Stimulated activated naive B cell treated with anti-CD40 and anti-IgM and Interleukin-4, amounts not matched to agents 10 μg/mL and 1 μg/mL and 100 μg/mL, for 72 hours (primary cell): ENCODE measurements at places on chromosomes 3 and 15.
A peak's percentile ranks its signal among the peaks of the same experiment; 100 is the strongest.

- H3K27ac ChIP-seq, result no peak overlapping the region
- no peak overlapping the region for H3K4me3 ChIP-seq
- DNase-seq, result no peak
- H3K27me3 ChIP-seq, result no peaks in the 10 kb centered on the region
Measured at GRCh38 chr3:135456108-135456790, 509.3 kb upstream of the PPP2R3A start.

- H3K27ac ChIP-seq, result no peak overlapping the region
- H3K4me3 ChIP-seq, result no peak overlapping the region
- H3K36me3 ChIP-seq, result no peaks in the 10 kb centered on the region
- DNase-seq, result no peak
Measured at GRCh38 chr3:17850448-17850847, 108.0 kb upstream of the TBC1D5 start.

- no peak overlapping the region for H3K4me3 ChIP-seq
- H3K4me1 ChIP-seq, result no peaks in the 10 kb centered on the region
- H3K36me3 ChIP-seq, result no peaks in the 10 kb centered on the region
- no peak overlapping the region for H3K27ac ChIP-seq
- no peaks in the 10 kb centered on the region for H3K27me3 ChIP-seq
Measured at GRCh38 chr15:96695426-96695825, 364.9 kb downstream of the NR2F2 start.

DNA sequence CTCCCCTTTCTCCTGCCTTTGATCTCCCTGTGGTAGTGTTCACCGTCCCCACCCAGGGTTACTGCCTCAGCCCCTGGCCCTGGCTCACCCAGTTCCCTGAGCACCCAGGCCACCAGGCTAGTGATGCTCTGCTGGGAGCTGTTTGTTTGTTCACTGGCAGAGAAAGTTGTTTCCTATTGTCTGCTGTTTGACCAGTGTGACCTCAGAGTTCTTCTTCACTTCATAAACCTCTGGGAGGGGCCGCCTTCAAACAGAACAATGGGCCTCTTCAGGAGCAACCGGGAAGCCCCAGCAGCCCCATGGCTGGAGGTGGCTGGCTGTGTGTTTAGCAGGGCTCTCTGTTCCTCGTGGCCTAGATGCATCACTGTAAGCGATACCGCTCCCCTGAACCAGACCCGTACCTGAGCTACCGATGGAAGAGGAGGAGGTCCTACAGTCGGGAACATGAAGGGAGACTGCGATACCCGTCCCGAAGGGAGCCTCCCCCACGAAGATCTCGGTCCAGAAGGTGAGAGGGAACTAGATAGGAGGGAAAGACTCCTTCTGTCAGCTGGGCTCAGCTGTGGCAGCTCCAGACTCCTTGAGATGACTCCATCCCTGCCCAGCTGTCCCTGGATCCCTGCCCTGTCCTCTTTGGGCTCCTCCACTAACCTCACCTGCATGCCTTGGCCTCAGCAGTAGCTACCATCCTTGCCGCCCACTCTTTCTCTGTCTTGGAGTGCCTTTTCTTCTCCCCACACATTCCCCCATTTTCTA is 3.4 kb downstream of the CLK3 start:
- no peak overlapping the region for H3K4me3 ChIP-seq
- H3K27me3 ChIP-seq, result no peaks in the 10 kb centered on the region
- H3K27ac ChIP-seq, result peak overlapping the region; percentile 2
- peaks cover 62% of the 10 kb centered on the region for H3K4me1 ChIP-seq

DNA sequence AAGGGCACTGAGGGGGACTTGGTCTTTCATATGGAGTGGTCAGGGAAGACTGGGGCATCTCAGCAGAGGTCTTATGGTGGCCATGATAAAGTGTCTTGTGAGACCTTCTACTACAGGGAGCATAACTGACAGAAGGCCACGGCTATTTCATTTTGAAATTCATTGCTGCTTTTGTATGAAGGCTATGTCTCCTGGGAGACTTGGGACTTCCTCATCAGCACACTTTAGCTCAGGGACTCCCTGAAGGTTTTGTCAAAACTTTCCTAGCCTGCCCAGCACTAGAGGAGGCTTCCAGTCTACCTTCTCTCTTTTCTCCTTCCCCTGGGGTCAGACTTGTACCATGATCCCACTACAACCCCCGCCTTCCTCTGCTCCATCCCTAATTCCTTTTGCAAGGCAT is 77.2 kb upstream of the RASGRF1 start:
- peaks cover 14% of the 10 kb centered on the region for H3K4me1 ChIP-seq
- no peak overlapping the region for H3K4me3 ChIP-seq
- H3K27ac ChIP-seq, result no peak overlapping the region
- H3K36me3 ChIP-seq, result no peaks in the 10 kb centered on the region

- no peaks in the 10 kb centered on the region for H3K4me1 ChIP-seq
- no peak overlapping the region for H3K4me3 ChIP-seq
- no peaks in the 10 kb centered on the region for H3K27me3 ChIP-seq
- DNase-seq, result no peak
Measured at GRCh38 chr3:113844622-113845222, 6.1 kb downstream of the GRAMD1C start.

DNA sequence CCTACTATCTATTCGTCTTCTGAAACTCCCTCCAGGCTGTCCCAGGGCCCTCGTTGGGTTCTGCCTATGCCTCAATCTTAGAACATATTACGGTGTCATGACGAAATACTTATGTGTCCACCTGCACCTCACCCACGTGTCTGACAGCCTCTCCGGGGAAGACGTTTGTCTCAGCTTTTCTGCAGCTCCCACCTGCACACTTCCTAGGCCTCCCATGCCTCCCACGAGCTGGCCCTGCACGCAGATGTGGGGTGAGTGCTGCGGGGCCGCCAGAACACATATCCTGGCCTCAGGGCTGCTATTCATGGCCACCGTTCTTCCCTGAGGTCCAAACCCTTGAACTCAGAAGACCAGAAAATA is 7.1 kb upstream of the MUSTN1 start:
- peaks cover 16% of the 10 kb centered on the region for H3K4me1 ChIP-seq
- no peak overlapping the region for H3K4me3 ChIP-seq
- H3K27me3 ChIP-seq, result no peaks in the 10 kb centered on the region
- no peak overlapping the region for H3K27ac ChIP-seq
- peaks cover 50% of the 10 kb centered on the region for H3K36me3 ChIP-seq

- no peaks in the 10 kb centered on the region for H3K4me1 ChIP-seq
- no peak for DNase-seq
- no peaks in the 10 kb centered on the region for H3K36me3 ChIP-seq
Measured at GRCh38 chr15:87660251-87661129, 596.0 kb downstream of the NTRK3 start.

DNA sequence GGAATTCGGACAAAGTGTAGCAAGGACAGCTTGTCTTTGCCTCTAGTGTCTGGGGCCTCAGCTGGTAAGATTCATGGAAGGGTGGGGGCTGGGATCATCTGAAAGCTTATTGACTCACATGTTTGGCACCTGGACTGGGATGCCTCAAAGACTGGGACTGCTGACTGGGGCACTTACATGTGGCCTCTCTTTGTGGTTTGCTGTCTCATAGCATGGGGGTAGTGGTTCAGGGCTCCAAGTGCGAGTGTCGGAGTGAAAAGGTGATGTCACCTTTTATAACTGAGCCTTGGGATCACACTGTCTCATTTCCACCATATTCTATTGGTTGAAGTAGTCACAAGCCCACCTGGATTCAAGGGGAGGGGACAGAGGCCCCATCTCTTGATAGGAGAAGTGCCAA is 6.8 kb downstream of the MFSD1 start:
- H3K36me3 ChIP-seq, result peaks cover 42% of the 10 kb centered on the region
- DNase-seq, result no peak
- no peak overlapping the region for H3K4me3 ChIP-seq
- H3K4me1 ChIP-seq, result peaks cover 18% of the 10 kb centered on the region
- no peak overlapping the region for H3K27ac ChIP-seq
- H3K27me3 ChIP-seq, result no peaks in the 10 kb centered on the region

- no peaks in the 10 kb centered on the region for H3K36me3 ChIP-seq
- DNase-seq, result peak; percentile 47
- peak overlapping the region; percentile 85 for H3K4me3 ChIP-seq
- H3K4me1 ChIP-seq, result peaks cover 33% of the 10 kb centered on the region
- peaks cover 27% of the 10 kb centered on the region for H3K27me3 ChIP-seq
Measured at GRCh38 chr15:88894348-88894818, 961 bp downstream of the HAPLN3 start.

GRCh38 chr3:192223815-192224214 is 503.5 kb downstream of the FGF12 start:
- no peak overlapping the region for H3K27ac ChIP-seq
- no peaks in the 10 kb centered on the region for H3K4me1 ChIP-seq
- H3K36me3 ChIP-seq, result no peaks in the 10 kb centered on the region
- no peak overlapping the region for H3K4me3 ChIP-seq

DNA sequence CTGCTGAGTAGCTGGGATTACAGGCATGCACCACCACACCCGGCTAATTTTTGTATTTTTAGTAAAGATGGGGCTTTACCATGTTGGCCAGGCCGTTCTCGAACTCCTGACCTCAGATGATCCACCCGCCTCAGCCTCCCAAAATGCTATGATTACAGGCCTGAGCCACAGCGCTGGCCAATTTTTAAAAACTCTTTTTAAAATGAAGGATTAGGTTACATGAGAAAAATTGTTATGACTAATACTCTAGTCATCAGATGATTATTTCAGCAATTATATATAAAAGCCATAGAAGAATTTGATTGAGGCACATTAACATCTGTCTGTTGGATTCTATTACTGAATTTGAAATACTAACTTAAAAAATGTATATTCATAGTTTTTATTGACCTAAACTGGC is 134.1 kb upstream of the MNS1 start:
- peaks cover 5% of the 10 kb centered on the region for H3K36me3 ChIP-seq
- H3K27me3 ChIP-seq, result peaks cover 4% of the 10 kb centered on the region
- H3K27ac ChIP-seq, result no peak overlapping the region

GRCh38 chr3:11803977-11804892 is 42.5 kb downstream of the TAMM41 start:
- H3K36me3 ChIP-seq, result peaks cover 72% of the 10 kb centered on the region
- H3K4me3 ChIP-seq, result no peak overlapping the region
- DNase-seq, result peak; percentile 11
- no peak overlapping the region for H3K27ac ChIP-seq
- no peaks in the 10 kb centered on the region for H3K27me3 ChIP-seq
- H3K4me1 ChIP-seq, result no peaks in the 10 kb centered on the region

DNA sequence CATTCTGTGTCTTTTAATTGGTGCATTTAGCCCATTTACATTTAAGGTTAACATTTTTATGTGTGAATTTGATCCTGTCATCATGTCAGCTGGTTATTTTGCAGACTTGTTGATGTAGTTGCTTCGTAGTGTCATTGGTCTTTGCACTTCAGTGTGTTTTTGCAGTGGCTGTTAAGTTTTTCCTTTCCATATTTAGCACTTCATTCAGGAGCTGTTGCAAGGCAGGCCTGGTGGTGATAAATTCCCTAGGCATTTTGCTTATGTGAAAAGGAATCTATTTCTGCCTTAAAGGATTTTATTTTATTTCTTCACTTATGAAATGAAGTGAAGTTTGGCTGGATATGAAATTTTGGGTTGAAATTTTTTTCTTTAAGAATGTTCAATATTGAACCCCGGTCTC is 70.2 kb upstream of the CD96 start:
- no peak overlapping the region for H3K4me3 ChIP-seq
- H3K36me3 ChIP-seq, result no peaks in the 10 kb centered on the region
- DNase-seq, result no peak
- peaks cover 22% of the 10 kb centered on the region for H3K27me3 ChIP-seq

DNA sequence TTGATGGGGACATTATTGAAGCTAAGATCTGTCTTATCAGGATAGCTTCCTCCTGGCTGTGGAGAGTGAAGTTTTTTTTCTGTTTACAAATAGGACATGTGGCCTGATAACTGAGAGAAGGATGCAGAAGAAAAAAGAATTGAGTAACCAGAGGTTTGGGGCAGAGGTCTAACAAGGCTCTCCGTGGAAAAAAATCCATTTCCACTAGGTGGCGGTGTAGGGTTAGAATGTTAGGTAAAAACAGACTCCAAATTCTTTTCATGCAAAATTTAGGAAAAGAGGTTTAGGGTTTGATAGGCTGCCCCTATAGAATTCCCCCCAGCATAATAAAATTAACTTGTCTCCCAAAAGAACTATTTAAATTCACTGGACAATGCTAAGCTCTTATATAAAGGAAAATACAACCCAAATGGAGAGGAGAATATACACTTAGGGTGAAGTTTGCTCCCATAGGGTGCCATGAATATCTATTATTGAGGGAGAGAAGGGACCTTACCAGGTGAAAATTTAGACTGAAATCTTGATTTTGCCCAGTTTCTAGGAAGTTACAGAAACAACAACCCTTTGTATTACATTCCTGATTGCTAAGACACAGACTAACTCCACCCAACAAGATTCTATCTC is 1560.4 kb downstream of the OTOL1 start:
- no peak overlapping the region for H3K4me3 ChIP-seq
- no peaks in the 10 kb centered on the region for H3K36me3 ChIP-seq
- H3K27me3 ChIP-seq, result no peaks in the 10 kb centered on the region
- no peaks in the 10 kb centered on the region for H3K4me1 ChIP-seq
- DNase-seq, result no peak
- no peak overlapping the region for H3K27ac ChIP-seq

DNA sequence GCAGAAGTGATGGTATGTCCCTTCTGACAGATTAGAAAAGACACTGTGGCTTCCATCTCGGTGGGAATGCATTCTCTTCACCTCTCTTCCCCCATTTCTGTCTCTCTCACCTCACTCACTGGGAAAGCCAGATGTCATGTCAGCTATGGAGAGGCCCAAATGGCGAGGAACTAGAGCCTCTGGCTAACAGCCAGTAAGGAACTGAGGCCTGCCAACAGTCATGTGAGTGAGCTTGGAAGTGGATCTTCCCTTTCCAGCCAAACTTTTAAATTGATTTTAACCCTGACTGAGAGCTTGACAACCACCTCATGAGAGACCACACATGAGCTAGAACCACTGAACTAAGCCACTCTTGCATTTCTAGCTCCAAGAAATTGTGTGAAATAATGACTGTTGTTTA is 35.2 kb upstream of the CDAN1 start:
- no peak overlapping the region for H3K4me3 ChIP-seq
- peaks cover 34% of the 10 kb centered on the region for H3K36me3 ChIP-seq
- no peaks in the 10 kb centered on the region for H3K27me3 ChIP-seq
- H3K27ac ChIP-seq, result no peak overlapping the region
- DNase-seq, result no peak
- H3K4me1 ChIP-seq, result peaks cover 3% of the 10 kb centered on the region

- no peak overlapping the region for H3K27ac ChIP-seq
- H3K36me3 ChIP-seq, result peaks cover 70% of the 10 kb centered on the region
- H3K27me3 ChIP-seq, result no peaks in the 10 kb centered on the region
Measured at GRCh38 chr15:59160880-59161593, 45.6 kb upstream of the LDHAL6B start.

GRCh38 chr3:144963810-144964209 is 992.2 kb downstream of the DIPK2A start:
- no peak overlapping the region for H3K4me3 ChIP-seq
- H3K27me3 ChIP-seq, result no peaks in the 10 kb centered on the region
- no peak for DNase-seq
- H3K27ac ChIP-seq, result no peak overlapping the region
- no peaks in the 10 kb centered on the region for H3K4me1 ChIP-seq
- H3K36me3 ChIP-seq, result no peaks in the 10 kb centered on the region
